ENCODE measurements at places on chromosomes 3 and 15. TPM values are rescaled to one million over a fixed set of nuclear protein-coding genes. Genes with fewer than 3 reads are reported as not detected.
A peak's percentile ranks its signal among the peaks of the same experiment; 100 is the strongest.

DNA sequence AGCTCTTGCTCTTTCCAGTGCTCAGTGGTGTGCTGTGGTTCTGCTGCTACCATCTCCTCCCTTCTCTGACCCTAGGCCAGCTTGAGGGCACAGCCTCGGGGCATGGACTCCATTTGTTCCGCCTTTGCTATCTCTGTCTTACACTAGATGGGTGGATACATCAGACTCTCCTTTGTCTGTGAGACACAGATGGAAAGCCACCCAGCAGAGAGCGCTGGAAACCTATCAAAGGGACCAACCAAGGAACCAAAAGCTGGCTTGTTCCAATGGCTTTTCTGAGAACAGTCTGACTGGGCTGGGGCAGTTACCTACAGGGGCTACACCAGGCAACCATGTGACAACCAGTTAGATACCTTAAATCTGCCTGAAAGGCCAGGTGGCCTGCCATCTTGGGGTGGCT, 63.8 kb downstream of the NPTN start:
- H3K4me1 ChIP-seq: peaks cover 30% of the 10 kb centered on the region
- no peak for DNase-seq
- no peak overlapping the region for H3K4me3 ChIP-seq
- H3K27ac ChIP-seq: no peak overlapping the region
- peaks cover 79% of the 10 kb centered on the region for H3K36me3 ChIP-seq

GRCh38 chr3:36524560-36524959, 144.3 kb downstream of the STAC start:
- no peaks in the 10 kb centered on the region for H3K27me3 ChIP-seq
- H3K4me3 ChIP-seq: no peak overlapping the region
- DNase-seq: no peak

DNA sequence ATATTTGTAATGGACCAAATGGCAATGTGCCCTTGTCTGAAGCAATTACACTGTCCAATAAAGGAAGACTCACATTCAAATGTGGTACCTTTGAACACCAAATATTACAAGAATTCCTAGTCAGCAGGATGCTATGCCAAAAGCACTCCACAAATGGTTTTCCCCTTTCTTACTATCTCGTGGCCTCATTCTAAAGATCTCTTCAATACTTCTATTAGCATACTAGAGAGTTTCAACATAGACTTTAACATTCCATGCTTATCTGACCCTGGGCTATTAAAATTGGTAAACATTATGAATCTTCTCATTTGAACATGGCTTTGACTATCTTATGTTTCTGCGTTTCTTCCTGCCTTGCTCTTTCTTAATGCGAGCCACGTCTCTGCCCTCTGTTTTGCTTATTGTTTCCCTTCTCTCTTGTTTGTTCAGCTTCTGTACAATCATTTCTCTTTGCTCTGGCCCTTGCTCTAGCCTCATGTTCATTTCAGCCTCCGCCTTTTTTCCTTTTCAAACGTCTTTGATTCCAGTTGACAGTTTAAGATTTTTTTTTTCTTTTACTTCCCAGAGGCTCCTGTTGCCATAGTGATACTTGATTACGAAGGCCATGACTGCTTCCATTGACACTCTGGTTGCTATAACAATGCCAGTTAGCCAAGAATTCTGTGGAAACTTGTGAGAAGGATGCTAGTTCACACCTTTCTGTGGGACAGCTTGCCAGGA, 49.5 kb upstream of the SLC9A9 start:
- no peak overlapping the region for H3K27ac ChIP-seq
- no peak overlapping the region for H3K4me3 ChIP-seq
- H3K36me3 ChIP-seq: no peaks in the 10 kb centered on the region
- H3K4me1 ChIP-seq: peaks cover 6% of the 10 kb centered on the region

The THRB gene
- 32.8 TPM for total RNA-seq

DNA sequence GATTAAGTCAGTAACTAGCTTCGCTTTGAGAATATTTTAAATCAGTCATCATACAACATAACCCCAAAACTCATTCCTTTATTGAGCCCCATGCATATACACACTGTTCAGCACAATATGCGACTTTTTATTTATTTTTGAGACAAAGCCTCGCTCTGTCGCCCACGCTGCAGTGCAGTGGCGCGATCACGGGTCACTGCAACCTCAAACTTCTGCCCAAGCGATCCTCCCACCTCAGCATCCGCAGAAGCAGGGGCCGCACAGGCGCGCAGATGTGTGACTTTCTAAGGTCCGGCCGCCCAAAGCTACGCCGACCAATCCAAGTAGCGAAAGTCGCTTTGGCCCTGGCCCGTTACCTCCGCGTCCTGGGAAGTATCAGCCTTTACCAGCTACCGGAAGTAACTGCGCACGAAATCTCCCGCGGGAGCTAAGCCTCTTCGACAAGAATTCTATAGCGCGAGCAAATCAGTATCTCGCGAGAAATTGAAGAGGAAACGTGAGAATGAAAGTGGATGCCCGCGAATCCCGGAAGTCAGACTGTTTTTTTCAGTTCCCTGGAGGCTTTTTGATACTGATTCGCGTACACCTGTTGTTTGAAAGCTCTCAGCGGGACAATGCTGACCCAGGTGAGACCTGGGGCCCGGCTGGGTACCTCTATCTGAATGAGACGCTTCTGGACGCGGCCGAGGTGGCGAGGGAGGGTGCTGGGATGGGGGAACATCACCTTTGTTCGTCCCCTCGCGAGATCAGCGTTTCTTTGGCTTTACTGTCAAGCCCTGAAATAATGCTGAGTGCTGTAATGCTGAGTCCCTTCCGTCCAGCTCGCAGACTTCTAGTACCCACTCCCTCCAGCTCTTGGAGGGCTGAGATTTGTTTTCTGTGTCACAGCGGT, at the start of the genes DHFR2 and NSUN3:
Gene DHFR2 (minus strand): TSS at position 404 of the 892 bp plus-strand sequence. CDS start 1,405 bp downstream, outside the sequence.
Gene NSUN3 (plus strand): TSS at position 549 of the 892 bp plus-strand sequence. CDS start 66 bp downstream, at position 615.
- H3K4me3 ChIP-seq: peak within 1 kb of the TSS; percentile 80
- H3K27me3 ChIP-seq: no peaks in the 10 kb centered on the region
- peak within 1 kb of the TSS; percentile 94 for H3K27ac ChIP-seq
- peaks cover 44% of the 10 kb centered on the region for H3K4me1 ChIP-seq
- DNase-seq: peak; percentile 90

- DNase-seq: no peak
- H3K4me1 ChIP-seq: no peaks in the 10 kb centered on the region
- H3K4me3 ChIP-seq: no peak overlapping the region
- H3K27me3 ChIP-seq: no peaks in the 10 kb centered on the region
- H3K36me3 ChIP-seq: no peaks in the 10 kb centered on the region
- H3K27ac ChIP-seq: no peak overlapping the region
Measured at GRCh38 chr15:86735247-86736040, 655.8 kb downstream of the AGBL1 start.

GRCh38 chr3:89155811-89156210, 48.4 kb downstream of the EPHA3 start:
- no peaks in the 10 kb centered on the region for H3K36me3 ChIP-seq
- H3K4me1 ChIP-seq: no peaks in the 10 kb centered on the region
- H3K4me3 ChIP-seq: peak overlapping the region; percentile 22
- H3K27ac ChIP-seq: peak overlapping the region; percentile 72

The CLDN18 gene
- not detected for total RNA-seq

DNA sequence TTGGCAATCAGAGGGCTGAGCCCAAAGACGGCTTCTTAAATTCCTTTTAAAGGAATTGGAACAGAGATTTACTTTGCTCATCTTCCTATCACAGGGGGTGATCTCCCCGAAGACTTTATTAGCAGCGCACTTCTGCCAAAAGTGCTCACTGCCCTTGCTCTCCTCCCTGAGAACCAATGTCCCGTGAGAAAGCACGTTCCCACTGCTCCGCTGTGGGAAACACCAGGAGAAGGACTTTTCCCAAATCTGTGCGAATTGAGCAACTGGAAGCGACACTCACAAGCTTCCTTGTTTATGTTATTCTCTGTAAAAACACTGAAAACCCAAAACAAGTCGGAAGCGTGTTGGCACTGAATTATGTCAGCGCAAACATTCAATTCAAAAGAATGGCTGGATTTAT, 670.8 kb upstream of the NR2F2 start:
- H3K4me1 ChIP-seq: no peaks in the 10 kb centered on the region
- DNase-seq: peak; percentile 20
- H3K4me3 ChIP-seq: no peak overlapping the region

DNA sequence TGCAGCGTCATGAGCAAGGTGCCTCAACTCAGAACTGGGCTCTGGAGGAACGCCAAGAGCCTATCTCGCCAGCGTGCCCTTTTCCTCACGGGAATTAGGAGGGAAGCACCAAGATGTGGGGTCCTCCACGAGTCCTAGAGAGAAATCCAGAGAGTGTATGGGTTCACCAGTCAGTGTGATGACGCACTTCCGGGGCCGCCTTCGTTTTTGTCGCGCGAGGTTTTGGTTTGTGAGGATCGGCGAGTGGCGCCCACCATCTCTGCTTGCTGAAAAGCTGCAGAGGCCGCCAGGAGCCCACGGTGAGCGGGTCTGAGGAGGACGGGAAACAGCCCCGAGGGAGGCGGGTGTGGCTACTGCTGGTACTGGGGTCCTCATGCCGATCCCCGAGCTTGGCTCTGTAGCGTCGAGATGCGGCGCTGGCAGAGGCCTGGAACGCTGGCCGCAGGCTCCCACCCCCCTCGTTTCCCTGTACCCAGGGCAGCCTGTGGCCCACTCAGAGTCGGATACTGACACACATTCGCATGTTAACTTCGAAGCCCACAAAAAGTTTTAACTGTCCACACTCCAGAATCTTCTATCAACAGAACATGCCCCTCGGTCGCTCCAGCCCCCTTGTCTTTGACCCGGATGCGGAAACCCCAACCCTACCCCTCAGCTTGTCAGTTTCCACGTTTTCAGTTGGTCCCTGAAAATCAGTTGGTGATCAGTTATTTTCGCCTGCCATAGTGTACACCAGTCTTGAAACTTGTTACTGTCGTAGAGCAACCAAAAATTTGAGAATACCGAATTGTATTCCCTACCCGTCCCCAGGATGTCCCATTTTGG, 30.4 kb downstream of the ZNF662 start:
- H3K27me3 ChIP-seq: peaks cover 18% of the 10 kb centered on the region
- peaks cover 5% of the 10 kb centered on the region for H3K4me1 ChIP-seq
- no peaks in the 10 kb centered on the region for H3K36me3 ChIP-seq
- peak; percentile 32 for DNase-seq
- H3K4me3 ChIP-seq: peak overlapping the region; percentile 61

DNA sequence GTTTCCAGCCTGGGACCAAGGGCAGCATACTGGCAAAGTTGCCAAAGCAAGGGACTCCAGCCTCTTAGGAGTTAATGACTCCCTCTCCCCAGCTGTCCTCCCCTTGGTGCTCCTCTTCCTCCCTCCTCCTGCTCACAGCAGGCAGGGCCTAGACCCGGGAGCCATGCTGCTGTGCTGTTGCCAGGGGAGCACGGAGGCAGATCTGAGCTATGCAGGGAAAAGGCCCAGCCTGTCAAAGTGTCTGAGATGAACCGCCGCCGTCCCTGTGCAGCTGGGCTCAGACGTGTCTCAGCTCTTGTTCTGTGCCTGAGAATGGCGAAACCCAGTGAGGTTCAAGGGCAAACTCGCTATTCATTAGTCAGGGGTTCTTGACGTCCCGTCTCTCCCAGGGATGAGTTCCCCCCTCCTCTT, 60.8 kb upstream of the POLG start:
- H3K36me3 ChIP-seq: no peaks in the 10 kb centered on the region
- H3K27me3 ChIP-seq: peaks cover 100% of the 10 kb centered on the region
- no peak overlapping the region for H3K27ac ChIP-seq

- H3K36me3 ChIP-seq: peaks cover 28% of the 10 kb centered on the region
- no peak for DNase-seq
- H3K27ac ChIP-seq: no peak overlapping the region
- no peak overlapping the region for H3K4me3 ChIP-seq
- no peaks in the 10 kb centered on the region for H3K4me1 ChIP-seq
Measured at GRCh38 chr15:101057841-101058407, 138.8 kb downstream of the LRRK1 start.

DNA sequence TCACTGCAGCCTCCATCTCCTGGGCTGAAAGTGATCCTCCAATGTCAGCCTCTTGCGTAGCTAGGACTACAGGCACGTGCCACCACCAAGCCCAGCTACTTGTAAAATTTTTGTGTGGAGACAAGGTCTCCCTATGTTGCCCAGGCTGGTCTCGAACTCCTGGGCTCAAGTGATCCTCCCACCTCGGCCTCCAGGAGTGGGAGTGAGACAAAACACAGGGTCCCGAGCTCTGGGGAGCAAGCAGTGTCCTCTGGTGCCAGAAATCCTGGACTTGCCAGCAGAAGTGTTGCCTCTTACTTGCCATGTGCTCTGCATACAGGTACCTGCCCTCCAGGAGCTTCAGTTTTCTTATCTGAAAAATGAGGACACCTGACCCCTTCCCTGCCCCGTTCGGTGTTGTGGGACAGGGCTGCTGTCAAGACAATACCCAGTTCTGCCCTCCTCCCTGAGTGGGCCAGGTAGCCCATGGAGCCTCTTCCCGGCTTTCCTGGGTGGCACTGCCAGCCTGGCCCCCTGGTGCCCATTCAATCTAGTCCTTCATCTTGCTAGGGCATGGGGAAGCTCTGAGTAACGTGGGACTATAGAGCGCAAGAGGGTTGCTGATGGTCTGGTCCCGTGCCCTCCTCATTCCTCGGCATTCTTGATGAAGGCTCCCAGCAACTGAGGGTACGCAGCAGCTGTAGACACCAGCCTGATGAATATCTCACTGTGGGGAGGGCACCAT, 164.6 kb downstream of the GOLGA6L4 start:
- no peak for DNase-seq
- no peaks in the 10 kb centered on the region for H3K36me3 ChIP-seq
- no peaks in the 10 kb centered on the region for H3K27me3 ChIP-seq
- H3K4me3 ChIP-seq: no peak overlapping the region

Data from left ventricle myocardium inferior (tissue), 1 donor.